ENCODE measurements at places on chromosomes 13 and 19.

- no peak for DNase-seq
These were observed 34.4 kb upstream of the MIR17HG start for GRCh38 chr13:91313103-91313502.

DNA sequence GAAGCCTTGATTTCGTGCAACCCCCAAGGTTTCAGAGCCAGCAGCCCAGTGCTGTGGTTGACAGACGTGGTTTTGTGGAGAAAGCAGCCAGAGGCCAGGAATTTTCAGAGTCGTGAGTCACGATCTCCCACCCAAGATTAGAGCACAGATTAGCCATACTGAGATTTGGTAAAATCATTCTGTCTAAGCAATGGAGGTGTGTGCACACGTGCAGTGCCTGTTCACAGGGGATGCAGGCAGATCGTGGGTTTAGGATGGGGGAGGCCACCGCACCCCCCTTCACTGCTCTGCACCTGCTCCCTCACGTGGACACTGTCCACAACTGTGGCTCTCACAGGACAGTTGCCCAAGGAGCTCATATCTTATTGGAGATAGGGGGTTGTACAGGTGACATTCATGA is 46.6 kb upstream of the GPR183 start:
- DNase-seq: no peak

- DNase-seq: no peak
These were observed 85.0 kb downstream of the SACS start for GRCh38 chr13:23348262-23349127.

- DNase-seq: no peak
These were observed 419.5 kb upstream of the ARGLU1 start for GRCh38 chr13:106987427-106987785.

DNA sequence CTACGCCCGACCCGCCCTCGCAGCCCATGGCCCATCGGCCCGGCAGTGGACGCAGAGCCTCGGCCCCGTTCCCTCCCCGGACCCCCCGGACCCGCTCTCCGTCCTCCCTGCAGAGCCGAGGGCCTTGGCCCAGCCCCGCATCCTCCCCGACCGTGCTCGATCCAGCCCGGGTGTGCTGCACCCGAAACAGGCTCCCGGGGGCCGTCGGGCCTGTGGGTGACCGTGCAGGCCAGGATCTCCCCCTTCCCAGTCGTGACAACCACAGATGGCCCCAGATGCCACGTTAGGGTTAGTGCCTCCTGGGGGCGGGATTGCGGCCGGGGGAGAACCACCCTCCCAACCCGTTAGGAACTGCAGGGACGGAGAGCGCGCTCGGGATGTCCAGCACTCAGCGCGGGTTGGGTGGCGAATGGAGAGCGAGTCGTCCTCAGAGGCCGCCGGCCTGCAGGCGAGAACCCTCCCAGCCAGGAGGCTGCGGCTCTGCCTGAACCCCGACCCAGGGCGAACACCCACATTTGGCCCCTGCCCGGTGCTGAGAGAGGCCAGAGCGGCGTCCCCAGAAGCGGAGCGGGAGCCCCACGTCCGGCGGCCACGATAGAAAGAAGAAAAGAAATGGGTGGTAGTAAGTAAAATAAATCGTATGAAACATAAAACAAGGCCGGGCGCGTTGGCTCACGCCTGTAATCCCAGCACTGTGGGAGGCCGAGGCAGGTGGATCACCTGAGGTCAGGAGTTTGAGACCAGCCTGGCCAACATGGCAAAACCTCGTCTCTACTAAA is 6.7 kb upstream of the MADCAM1 start:
- DNase-seq: no peak

- DNase-seq: no peak
These were observed 9.6 kb upstream of the HTR2A start for GRCh38 chr13:46906405-46906804.

GRCh38 chr13:114173745-114174144 is 5.3 kb upstream of the CFAP97D2 start:
- DNase-seq: no peak

DNA sequence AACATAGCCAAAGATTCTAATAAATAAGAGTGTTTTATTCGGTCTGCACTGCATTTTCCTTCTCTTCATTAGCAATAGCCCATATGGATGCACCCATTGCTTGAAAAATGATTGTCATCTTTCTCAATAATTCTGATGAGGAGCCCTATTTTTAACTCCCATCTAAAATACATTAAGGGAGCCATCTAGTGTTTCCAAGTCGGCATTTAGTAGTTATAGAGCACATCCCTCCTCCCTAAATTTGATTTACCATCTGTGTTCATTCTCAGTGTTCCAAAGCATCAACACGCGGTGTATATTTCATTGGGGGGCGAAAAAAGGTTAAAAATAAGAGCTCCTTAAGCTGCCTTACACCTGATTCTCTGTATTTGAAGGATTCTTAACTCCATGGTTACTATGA is 119.2 kb upstream of the IPO5 start:
- DNase-seq: no peak
